ENCODE measurements at places on chromosomes 7 and 10. TPM values are rescaled to one million over a fixed set of nuclear protein-coding genes. Genes with fewer than 3 reads are reported as not detected.
A peak's percentile ranks its signal among the peaks of the same experiment; 100 is the strongest.

DNA sequence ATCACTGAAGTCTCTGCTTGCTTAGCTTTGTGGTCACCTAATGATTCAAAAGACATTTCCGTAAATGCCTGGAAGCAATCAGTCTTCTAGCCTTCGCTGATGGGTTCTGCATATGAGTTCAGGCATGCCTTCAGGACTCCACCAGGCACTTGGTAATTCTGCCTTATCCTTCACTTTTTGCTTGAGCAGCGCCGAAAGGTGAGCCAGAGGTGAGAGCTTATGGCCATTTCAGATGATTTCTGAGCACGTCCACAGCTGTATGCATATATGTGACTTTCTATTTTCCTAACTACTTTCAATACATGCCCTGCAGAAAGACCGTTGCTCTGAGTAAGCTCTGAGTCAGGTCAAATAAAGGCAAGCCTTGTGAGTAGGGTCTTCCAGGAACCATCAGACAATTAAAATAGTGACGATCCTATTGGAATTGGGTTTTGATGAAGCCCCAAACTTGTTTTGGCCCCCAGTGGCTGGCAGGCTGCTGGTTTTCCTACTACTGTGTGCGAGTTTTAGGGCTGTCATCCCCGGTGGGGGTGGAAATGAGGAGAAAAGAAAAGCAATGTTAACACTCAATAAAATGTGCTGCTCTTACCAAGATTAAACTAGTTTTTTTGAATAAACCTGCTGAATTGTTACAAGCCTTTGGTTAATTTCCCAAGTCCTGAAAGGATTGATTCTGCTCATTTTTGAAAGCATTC is 154.4 kb upstream of the AKR1E2 start:
- no peak for DNase-seq

- DNase-seq, result no peak
These were observed 224.1 kb downstream of the CCSER2 start for GRCh38 chr10:84552478-84552877.

DNA sequence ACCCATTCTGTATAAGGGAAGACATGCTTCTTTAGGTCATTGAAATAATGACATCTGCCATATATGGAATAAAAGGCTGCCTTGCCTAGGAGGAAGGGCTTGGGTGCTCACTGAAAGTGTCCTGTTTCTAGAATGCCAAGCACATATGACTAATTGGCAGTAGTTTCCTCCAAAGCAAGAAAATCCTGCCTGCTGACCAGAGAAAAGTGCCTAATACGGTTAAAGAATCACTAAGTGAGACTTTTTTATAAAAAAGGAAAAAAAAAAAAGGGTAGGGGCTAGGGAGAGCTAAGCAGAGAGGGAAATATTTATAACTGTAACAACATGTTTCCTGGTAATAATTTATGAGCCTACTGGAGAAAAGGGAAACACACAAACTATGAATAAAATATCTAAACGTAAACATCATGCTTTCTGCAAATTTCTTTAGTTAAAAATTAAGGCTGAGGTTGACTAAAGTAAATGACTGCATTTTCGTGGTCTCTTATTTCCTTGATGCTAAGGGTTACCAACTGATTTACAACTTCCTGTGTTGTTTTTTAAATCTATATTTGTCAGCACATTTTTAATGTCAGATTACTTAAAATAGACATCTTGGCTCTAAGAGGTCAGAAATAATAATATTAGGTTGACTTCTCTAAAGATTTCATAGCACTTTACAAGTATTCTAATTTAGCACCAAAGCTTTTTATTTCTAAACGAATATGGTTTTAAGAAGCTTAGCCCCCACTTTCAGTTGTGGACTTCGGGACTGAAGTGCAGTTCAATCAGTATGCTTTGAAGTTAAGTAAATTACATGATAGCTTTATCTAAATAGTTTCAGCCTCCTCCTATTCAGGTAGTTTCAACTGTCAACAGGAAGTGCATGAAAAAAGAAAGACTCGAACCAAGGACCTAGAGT is 89.6 kb downstream of the CABCOCO1 start:
- DNase-seq, result no peak

The CALCR gene
- 0.26 TPM for total RNA-seq

DNA sequence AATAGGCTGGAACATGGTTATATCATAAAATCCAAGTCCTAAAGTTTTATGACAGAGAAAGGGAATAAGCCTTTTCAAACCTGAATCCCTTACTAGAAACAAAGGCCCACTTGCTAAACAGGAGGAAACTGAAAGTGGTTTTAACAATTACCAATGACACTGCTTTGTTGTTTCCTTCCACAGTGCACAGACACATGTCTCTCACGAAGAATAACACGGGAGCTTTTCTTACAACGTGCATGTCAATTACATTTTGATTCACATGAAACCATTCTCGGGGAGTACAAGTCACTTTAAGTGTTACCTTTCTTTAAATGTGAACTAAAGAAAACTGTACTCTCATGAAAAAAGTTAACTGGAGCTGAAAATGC is 1.4 kb downstream of the MRPS33 start:
- DNase-seq, result no peak

DNA sequence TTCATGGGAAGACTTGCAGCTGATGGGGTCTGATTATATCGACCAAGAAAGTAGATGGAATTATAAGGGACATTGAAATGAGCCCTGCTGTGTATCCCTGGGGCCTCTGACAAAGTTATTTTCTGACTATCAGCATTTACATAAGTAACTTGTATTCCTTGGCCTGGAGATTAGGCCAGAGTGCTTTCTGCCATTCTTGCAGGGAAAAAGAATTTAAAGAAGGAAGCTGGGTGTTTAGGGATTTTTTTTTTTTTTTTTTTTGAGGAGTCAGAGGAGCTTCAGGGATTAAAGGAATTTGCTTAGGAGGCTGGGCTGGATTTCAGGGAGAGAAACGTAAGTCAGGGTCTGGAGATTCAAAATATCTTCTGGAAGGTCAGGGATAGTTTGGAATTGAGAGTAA is 4.6 kb downstream of the SPAM1 start:
- DNase-seq, result no peak

GRCh38 chr10:44974628-44975430 is 3.8 kb downstream of the DEPP1 start:
- no peak for DNase-seq

GRCh38 chr10:24435374-24435773 is 226.4 kb downstream of the KIAA1217 start:
- no peak for DNase-seq

The SEC23IP gene
- total RNA-seq, result 26.5 TPM

The FKBP6 gene
- not detected for total RNA-seq

DNA sequence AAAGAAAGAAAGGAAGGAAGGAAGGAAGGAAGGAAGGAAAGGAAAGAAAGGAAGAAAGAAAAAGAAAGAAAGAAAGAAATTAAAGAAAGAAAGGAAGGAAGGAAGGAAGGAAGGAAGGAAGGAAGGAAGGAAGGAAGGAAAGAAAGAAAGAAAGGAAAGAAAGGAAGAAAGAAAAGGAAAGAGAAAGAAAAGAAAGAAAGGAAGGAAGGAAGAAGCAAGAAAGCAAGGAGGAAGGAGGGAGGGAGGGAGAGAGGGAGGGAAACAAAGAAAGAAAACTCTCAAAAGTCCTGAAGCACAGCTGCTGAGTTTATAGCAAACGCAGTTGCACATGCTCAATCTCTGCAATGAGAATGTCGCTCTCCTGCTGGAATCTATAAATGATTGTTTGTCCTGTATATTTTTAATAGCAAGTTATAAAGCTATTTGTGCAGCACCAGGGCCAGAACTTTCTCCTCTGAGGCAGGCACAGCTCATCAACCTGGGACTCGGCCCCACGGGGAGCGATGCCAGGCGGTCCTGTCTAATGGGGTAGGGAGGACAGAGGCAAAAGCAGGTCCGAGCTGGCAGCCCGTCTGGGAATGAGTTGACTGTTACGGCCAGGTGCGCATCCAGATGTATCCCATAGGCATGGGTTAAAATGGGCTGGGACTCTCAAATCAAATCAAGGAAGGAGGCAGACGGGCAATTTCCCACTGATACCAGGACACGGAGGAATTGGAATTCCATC is 118.0 kb upstream of the PFKP start:
- no peak for DNase-seq

The HIP1 gene
- 15.0 TPM for total RNA-seq

- no peak for DNase-seq
These were observed 88.4 kb downstream of the ABCA13 start for GRCh38 chr7:48259463-48260280.

The WDR86 gene
- total RNA-seq, result 6.8 TPM

GRCh38 chr7:140008755-140009610 is 53.8 kb downstream of the PARP12 start:
- DNase-seq, result no peak

The GNAT3 gene
- not detected for total RNA-seq

- no peak for DNase-seq
These were observed 16.9 kb downstream of the ZNF92 start for GRCh38 chr7:65390588-65390987.

The CNTNAP2 gene
- total RNA-seq, result 23.3 TPM

The AKR1C8 gene
- total RNA-seq, result not detected

DNA sequence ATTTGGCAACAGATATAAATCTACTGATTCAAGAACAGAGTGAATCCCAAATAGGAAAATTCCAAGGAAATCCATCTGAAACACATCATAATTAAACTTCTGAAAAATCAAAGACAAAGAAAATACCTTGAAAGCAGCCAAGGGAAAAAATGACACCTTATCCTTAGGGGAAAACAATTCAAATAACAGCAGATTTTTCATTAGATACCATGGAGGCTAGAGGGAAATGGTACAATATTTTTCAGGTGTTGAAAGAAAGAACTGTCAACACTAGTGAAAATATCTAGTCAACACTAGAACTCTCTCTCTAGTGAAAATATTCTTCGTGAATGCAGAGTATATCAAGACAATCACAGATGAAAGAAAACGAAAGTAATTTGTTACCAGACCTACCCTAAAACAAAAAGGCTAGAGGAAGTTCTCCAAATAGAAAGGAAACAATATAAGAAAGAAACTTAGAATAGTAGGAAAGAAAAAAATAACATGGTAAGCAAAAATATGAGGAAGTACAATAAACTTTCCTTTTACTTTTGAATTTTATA is 5.7 kb upstream of the FAM241B start:
- no peak for DNase-seq

DNA sequence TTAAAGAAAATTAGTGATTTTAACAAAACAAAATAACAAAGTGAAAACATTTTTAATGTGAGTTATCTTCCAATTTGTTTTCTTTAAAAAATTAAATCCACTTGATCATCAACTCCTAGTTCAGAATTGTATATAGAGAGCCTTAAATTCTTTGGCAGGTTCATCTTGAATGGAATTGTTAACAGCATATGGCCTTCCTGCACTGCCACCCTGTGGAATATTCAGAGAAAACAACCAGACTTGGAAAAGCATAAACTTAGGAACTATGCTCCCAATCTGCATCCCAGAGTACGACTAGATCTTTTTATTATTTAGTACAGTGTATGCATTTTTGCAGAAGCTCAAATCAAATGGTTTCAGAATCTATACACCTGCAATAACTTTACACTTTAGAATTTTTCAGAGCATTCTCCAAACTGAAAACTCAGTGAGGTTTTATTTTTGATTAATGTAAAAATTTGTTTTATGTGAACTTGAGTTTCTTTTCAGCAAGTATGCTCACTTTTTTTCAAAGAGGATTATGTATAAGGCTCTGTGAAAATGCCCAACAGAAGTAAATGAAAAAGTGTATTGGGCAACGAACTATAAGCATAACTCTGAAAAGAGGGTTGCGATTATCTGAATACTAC is 44.9 kb upstream of the ANK3 start:
- DNase-seq, result peak; percentile 51

GRCh38 chr10:126314863-126315493 is 73.3 kb downstream of the ADAM12 start:
- no peak for DNase-seq

DNA sequence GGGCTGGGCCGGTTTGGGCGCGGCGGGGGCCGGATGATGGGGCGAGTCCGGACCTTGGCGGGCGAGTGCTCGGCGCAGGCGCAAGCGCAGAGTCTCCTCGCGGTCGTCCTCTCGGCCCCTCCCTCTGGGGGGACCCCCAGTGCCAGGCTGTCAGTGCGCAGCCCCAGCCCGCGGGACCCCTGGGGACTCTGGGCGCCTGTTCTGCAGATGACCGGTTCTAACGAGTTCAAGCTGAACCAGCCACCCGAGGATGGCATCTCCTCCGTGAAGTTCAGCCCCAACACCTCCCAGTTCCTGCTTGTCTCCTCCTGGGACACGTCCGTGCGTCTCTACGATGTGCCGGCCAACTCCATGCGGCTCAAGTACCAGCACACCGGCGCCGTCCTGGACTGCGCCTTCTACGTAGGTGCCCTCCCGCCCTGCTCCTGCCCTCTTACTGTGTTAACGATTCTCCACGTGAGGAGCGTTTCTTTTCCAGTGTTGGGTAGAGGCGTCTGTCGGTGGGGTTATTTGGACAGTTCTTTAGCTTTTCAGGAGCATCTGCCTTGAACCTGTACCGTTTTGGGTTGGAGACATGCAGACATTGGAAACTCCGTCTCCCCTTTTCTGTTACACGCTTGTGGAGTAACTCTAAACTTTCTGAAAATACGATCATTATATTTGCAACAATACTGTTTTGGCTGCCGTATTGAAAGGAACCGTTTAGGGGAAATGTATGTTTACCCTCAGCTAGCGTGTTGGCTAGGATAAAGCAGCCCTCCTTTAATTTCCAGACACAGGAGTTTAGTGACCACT is 706 bp downstream of the BUB3 start:
- DNase-seq, result no peak
